ENCODE measurements at places on chromosomes 16 and 17.

DNA sequence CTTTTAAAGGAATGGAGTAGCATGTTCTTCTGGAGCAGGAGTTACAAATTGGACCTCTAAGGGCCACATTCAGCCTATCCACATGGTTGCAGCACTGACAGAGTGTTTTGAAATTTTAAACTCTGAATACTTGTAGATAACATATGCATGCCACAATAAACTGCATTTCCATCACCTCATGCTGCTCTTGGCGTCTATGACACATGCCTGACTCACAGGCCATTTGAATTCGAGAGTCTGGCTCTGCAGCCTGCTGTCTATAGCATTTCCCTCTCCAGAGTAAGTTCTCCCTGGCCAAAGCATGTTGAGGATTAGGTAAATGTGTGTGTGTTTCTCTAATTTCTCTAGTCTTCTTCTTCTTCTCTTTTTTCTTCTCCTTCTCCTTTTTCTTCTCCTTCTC, 28.7 kb upstream of the MYOCD start:
- no peak for DNase-seq

DNA sequence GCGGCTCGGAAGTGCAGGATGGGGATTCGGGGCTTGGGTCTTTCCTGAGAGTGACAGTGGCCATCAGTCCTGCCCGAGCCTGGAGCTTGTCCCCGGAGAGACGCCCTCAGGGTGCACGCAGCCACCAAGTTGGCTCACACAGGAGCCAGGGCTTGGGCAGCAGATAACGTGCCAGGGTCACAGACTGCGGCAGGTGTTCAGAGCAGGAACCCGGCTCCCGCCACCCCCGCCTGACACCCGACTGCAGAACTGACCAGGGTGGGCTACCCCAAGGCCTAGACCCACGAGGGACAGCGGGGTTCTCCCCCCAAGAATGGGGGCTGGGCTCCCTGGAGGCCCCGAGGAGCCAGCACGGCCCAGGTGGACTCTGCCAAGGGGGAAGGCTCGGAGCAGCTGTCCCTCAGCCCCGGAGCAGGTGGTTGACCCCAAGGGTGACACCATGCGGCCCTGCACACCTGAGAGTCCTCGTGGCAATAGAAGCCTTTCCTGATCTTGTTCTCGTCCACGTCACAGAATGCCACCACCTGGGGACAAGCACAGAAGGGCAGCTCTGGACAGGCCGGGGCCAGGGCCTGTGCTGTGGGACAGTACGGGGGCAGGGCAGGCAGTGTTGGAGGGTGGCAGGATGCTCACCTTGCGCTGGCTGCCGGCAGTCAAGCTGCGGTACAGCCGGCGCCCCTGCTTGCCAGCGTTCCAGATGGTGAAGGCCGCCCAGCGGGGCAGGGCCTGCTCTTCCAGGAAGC, 117.1 kb upstream of the ZNF750 start:
- no peak for DNase-seq

DNA sequence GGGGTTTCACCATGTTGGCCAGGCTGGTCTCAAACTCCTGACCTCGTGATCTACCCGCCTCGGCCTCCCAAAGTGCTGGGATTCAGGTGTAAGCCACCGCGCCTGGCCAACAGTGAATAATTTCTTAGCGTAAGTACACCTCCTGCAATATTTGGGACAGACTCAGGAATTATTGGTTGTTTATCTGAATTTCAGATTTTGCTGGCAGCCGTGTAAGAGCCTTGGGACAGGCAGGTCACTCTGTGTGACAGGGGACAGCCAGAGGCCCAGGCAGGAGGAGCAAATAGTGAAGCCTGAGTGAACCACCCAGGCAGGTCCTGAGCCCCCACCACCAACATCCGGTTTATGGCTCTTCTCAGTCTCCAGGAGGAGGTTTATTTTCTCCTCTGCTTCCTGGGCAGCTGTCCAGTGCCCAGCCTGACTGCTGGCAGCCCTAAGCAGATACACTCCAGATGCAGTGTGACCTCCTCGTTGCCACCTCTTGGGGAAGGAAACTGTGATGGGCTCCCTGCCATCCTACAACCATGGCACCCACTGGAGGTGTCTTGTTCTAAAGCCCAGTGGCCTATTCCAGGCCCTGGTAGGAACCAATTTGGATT, 26.2 kb upstream of the ADORA2B start:
- no peak for DNase-seq

DNA sequence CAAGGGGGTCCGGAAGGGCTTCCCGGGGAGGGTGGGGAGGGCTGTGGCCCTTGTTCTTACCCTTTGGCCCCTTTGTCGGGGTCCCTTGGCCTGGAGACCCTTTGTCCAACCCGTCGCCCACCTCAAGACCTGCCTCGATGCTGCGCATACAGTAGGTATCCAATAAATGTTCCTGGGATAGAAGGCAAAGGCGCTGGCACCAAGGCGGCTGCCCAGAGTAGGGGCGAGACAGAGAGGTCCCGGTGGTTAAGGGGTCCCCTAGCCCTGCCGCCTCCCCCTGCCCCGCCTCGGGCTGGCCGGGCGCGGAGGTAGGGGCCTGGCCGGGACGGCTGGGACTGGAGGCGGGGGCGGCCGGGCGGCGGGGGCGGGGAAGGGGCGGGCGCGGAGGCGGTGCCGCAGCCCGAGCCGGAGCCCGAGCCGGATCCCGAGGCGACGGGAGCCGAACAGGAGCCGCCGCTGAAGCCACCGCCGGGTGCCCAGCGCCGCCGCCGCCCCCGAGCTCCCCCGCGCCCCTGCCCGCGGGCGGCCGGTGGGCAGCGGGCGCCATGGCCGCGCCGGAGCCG, at the start of gene NHERF2:
TSS of gene NHERF2 (plus strand) at position 442 of the 563 bp plus-strand sequence. CDS start at position 546, 104 bp downstream.
- DNase-seq: no peak

- no peak for DNase-seq
Measured at GRCh38 chr16:12025472-12025871, 48.9 kb downstream of the SNX29 start.

GRCh38 chr17:34424814-34425491, 61.9 kb upstream of the CCL1 start:
- no peak for DNase-seq

DNA sequence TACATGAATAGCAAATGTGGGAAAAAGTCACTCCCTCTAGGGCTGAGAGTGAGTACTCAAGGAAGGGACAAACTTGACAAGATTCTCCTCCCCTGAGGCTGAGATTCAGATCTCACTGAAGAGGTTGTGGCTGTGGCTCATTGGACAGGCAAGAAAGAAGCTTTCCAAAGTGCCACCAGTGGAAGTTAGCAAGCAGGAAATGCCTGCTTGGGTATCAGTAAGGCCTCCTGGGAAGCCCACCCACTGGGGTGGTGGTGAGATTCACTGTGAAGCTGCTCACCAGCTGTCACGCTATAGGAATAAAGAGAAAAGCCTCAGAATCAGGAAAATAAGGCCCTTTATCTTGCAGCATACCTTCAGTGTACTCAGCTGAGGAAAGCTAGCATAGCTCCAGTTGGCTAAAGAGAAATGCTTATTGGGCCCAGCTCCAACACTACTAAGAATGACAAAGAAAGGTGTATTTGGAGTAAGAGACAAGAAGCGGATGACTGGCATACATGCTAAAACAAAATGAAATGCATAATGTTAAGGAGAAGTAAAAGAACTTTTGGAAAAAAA, 274.4 kb upstream of the TOM1L1 start:
- no peak for DNase-seq

- DNase-seq: no peak
Measured at GRCh38 chr16:21990381-21990944, 10.5 kb downstream of the PDZD9 start.

- DNase-seq: no peak
Measured at GRCh38 chr17:27430882-27431491, 25.3 kb upstream of the KSR1 start.

- DNase-seq: no peak
Measured at GRCh38 chr16:86662195-86662594, 83.8 kb downstream of the FOXL1 start.

All from activated CD8-positive, alpha-beta memory T cell treated with anti-CD3 and anti-CD28 coated beads for 24 hours (primary cell).